ENCODE measurements at places on chromosomes 12 and 14.

- DNase-seq = no peak
These were observed 44.2 kb downstream of the LTBP2 start for GRCh38 chr14:74567646-74568379.

DNA sequence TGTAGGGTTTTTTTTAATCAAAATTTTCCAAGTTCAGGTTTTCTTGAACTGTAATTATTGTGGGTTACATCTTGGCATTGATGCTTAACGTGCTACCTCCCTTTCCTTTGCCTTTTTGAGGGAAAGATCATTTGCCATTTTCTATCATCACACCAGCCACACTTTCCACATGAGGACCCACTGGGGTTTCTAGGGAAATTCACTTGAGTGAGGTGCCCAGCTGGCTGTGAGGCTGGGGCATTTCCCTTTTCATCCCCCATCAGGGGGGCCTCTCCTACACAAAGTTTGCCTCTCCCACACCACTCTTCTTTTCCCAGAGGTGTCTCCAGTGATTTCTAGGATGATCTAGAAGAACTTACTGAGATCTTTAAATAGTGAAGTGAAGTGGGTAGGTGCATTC, 335.7 kb downstream of the BMP4 start:
- no peak for DNase-seq

DNA sequence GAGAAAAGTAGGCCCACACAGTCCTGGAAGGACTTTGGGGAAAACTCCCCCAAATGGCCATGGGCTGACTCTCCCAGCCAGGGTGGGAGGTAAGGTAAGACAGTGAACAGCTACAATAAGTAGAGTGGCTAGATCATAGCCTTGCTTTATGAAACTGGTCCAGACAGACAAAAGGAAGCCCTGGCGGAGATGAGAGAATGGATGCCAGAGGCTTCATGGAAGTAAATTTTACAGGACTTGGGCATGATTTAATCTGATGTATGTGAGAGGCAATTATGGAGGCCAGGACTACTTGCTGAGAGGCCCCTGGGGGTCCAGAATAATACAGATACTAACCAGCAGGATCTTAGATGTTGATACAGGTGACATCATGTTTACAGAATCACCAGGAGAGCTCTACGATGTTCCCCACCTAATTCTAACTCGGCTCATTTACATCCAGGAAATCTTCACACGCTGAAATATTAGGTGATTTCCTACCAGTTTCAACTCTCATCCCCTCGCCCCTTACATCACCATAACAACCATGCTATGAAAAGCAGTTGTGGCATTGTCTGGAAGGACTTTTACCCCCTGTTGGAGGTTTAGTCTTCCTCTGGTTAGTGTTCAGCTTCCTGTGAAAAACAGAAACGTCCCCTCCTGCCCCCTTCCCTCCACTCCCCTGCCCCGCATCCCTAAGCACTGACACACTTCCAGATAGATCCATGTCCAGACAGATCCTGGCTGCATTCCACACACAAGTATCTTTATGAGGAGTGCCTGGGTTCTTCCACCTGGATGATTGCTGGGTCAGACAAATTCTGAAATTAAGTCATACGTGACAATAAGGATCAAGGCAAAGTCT, 39.5 kb upstream of the NT5DC3 start:
- no peak for DNase-seq

GRCh38 chr12:132579744-132580143, 30.6 kb downstream of the LRCOL1 start:
- no peak for DNase-seq

DNA sequence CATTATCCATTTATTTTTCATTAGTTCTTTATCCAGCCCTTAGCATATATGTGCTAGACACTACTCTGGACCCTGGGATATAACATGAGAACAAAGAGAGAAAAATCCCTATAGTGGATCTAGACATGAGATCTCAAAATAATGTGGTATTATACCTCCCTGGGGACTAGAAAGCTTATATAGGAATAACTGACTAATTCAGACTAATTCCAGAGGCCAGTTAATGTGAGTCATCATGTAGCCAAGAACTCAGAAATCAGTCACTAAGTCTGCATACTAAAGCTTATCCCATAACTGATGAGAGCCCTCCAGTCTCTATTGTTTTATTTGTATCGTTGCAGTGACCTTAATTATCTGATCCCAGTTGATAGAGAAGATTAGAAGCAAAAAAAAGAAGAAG, 267.1 kb upstream of the RGS6 start:
- DNase-seq = no peak

DNA sequence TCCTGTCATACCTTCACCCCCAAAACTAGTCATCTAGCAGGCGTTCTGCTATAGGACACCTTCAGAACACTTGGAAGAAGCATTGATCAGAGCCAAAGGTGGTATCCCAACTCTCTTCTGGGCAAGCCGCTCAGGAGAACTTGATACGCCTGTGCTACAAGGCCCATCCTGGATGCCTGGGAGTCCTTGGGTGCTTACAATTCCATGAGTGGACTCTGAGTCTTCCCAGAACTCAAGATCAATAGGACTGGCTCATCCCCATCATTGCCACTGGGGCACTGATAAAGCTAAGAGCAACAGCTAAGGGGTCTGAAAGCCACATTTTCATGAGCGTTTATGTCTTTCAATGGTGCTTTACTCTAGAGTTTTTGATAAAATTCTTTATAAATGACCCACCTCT, 1.9 kb downstream of the SPTB start:
- no peak for DNase-seq

GRCh38 chr14:64963611-64964010, 8.5 kb downstream of the RAB15 start:
- DNase-seq = no peak

DNA sequence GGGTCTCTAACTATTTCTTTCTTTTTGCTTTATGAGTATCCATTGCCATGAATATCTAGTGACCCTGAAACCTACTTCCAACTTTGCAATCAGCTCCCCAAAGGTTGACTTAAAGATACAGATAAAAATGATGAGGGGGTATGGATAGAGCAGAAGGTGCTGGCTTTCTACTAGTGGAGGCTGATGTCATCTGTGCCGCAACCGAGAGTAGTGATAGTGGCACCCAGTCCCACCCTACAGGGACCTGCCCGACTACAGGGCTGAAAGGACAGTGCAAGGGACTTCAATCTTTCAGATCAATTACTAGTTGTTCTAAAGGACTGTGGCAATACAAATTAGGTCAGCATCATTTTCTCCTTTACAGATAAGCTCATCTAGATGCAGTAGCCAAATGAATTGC, 806.0 kb downstream of the VRK1 start:
- DNase-seq = no peak

DNA sequence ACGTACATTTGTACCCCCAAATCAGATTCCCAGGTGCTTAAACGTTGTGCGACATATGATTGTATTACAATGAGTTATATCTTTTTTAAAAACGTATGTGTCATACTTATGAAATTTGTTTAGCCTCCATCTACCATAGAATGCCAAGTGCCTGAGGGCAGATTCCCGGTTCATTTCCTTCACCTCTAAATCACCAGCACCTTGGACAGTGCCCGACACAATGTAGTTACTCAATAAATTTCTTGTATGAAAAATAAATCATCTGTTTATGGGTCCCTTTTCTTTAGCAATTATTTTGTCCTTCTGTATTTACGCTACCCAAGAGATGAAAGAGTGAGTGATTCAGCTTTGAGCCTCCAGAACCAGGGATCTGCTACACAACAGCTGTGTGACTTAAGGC, 157.4 kb downstream of the TBX5 start:
- no peak for DNase-seq

DNA sequence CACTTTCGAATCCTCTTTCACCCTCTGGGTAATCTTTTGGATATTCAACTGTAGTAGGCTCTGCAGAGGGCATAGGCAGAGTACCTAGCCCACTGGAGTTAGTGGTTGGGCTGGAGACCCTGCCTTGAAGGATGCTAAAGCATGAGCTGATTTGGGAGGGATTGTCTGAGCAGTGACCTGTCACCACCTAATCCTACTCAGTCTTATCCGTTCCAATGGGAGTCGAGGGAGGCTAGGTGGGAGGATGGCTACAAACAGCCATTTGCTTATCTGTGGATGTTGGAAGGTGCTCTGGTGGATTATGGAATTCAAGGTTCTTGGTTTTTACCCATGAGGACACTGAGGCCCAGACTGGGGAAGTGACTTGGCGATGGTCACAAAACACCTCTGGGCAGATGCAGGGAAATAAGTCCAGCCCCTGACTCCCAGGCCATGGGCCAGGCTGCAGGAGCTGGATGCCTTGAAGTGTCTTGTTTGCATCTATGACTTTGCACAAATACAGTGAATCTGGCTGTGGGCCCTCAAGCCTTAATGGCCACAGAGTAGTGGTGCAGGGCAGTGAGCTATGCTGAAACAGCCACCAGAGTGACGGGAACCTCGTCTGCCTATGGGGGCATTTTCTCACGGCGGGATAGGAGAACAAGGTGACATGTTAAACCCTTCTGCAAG, 3.7 kb downstream of the KMT5A start:
- no peak for DNase-seq

GRCh38 chr12:14367040-14367661, 1.7 kb downstream of the ATF7IP start:
- DNase-seq = no peak

DNA sequence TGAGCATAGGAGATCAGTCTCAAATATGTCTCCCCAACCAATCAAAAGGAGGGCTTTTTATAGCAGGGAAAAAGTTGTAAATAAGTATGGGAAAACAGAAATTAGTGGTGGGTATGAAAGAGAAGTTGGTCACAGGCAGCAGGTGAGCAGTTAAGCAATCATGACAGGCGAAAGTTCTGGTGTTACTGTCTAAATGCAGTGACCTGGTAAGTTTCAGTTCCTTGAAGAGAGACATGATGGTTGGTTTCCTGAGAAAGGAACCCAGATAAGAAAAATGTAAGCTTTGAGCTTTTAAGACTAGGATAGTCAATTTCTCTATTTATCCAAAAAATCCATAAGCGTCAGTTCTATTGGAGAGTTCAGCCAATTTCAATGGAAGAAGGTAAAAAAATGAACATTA, 466.2 kb upstream of the FLRT2 start:
- no peak for DNase-seq

GRCh38 chr14:99320105-99320572, 48.1 kb upstream of the BCL11B start:
- DNase-seq = peak; percentile 37

DNA sequence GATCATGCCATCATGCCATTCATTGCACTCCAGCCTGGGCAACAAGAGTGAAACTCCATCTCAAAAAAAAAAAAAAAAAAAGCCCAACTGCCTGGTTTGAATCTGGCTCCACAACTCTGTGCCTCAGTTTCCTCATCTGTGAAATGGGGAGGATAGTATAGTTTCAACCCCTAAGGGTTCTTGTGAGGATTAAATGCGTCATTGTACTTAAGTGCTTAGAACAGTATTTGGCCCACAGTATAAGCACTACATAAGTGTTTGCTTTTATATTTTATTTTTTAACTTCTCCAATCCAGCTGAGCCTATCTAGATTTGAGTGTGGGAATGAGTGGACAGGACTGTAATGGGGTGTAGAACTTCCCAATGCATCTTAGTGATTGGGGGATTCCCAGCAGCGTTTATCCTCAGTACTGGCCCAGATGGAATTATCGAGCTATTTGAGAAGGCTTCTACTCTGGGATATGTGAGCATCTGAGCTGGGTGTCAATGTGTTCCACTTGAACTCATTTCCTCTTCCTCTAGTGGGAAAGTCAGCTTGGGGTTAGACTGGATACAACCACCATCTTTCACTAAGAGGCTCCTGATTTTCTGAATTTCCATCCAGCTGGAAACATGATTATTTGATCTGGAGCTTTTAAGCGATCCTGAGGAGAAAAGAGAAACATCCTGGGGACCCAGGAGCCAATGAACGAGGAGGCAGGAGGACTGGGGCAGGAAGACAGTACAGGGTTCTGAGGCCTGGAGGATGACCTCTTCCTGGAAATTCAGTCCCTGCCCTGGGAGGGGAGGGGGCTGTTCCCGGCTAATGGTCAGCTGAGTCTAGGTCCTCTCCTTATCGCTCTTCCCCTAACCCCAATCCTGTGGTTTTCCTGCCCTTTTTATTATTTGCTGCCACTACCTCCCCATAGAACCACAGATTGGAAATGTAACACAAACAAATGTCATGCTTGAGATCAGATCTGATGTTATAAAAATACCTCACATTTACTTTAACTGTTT, 9.3 kb upstream of the ESPL1 start:
- no peak for DNase-seq

DNA sequence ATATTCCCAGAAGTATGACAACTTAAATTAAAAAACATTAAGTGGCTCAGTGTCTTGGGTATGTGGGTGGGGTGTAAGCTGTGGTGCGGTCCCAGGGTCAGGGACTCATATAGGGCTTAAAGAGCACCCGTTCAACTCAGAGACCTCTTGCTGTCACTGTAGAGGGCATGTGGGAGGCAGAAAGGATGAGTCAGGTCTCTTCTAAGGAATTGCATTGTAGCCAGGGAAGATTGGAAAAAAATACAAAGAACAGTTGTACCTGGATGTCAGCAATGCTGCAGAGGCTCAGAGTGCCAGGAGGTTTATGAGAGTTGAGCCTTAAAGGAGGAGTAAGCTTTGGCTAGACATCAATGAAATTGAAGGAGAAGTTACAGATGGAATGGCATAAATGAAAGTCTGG, 104.1 kb downstream of the MYRFL start:
- DNase-seq = no peak

DNA sequence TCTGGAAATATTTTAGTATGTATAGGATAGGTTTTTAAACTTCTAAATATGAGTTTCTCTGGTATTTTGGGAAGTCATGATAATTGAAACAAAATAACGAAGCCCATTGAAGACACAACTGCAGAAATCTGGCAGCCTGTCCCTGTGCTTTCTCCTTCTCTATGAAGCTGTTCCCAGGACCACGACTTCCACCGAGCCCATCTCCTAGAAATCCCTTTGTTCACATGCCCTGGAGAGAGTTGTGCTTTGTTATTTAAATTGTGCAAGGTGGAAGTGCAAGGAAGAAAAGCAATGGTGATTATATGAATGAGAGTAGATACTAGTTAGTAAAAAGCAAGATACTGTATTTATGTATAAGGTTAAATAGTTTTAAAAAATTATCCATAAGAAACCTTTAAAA, 32.2 kb downstream of the STK38L start:
- no peak for DNase-seq

GRCh38 chr14:71230897-71231296, 323.6 kb downstream of the PCNX1 start:
- DNase-seq = no peak

GRCh38 chr14:88130057-88130432, 125.1 kb downstream of the GPR65 start:
- no peak for DNase-seq
